ENCODE measurements at places on chromosomes 2 and 18.

- no peak for DNase-seq
Observed at GRCh38 chr2:64937687-64938491, 51.3 kb upstream of the SLC1A4 start.

DNA sequence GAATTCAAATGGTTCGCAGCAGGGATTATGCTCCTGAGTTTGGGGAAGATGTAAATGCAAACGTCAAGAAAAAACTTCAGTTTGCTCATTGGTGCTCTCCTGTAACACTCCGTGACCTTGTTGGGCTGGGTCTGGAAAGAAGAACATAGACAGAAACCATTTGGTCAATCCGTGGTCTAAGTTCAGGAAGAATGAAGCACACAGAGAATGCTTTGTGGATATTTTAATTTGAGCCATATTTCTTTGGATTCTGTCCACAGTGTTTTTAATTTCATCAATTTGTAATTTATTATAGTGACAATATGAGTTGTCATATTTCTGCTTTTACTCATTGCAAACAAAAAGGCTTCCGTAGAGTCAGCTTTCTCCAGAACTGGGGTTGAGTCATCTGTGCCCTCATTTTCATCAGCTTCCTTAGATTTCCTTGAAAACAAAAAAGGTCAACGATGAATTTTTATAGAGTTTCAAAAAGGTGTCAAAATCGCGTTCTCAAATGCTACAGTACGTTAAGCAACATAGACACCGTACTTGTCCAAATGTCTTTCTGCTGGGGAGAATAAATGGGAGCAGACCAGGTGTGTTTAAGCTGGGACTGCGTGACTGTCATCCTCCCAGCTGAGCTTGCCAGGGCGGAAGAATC is 606.4 kb downstream of the RNF144A start:
- DNase-seq: peak; percentile 17

- no peak for DNase-seq
Observed at GRCh38 chr18:2618009-2618408, 37.5 kb upstream of the SMCHD1 start.

GRCh38 chr2:238105506-238106338 is 5.6 kb downstream of the ESPNL start:
- no peak for DNase-seq

DNA sequence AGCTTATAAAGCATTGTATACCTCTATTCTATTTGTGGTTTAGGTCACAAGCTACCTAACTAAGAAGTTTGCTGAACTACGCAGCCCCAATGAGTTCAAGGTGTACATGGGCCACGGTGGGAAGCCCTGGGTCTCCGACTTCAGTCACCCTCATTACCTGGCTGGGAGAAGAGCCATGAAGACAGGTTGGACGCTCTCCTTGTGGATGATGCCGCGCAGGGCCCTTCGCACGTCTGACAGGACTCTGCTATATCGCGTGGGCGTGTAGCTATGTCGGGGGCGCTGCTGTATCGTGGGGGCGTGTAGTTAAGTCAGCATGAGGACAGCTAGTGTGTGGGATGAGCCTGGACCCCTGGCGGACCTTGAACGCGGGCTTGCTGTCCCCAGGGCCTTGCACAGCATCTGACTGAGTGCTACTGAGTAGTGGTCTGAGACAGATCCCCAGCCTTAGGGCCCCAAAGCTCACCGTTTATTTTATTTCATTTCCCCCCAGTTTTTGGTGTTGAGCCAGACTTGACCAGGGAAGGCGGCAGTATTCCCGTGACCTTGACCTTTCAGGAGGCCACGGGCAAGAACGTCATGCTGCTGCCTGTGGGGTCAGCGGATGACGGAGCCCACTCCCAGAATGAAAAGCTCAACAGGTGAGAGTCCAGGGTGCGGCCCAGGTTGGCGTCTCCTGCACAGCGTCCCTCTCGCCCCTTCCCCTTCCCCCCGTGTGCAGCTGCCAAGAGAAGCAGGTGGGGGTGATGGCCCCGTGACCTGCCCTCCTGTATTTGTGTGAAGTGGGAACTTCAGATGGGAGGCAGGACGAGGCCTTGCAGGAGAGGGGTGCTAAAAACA is 15.6 kb upstream of the CNDP1 start:
- DNase-seq: no peak

- no peak for DNase-seq
Observed at GRCh38 chr2:18149660-18150246, 271.3 kb downstream of the KCNS3 start.

DNA sequence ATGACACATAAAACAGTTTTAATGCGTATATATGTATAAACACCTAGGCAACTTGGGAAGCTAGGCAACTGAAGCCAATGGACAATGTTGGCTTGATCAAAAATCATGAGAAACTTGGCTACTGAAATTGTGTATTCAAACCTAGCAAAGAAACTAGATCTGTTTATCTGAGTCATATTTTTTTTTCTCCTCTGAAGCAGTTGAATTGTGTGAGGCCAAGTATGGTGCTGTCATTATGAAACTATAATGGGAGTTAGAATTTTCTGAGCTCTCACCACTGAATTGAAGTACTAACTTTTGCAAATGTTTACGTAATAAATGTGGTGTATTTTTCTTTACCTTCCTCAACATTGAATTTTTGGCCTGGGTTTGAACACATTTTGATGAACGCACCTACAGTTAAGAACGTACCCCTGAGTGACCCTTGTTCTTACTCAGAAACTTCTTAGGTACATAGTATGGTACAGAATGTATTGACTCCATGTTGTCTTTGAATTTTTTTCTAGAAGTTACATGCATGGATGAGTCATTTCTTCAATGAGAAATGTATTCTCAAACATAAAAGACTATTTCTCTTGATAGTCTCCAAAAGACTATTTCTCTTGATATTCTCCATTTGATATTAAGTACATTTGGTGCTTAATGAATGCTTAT is 23.8 kb downstream of the CD28 start:
- no peak for DNase-seq

DNA sequence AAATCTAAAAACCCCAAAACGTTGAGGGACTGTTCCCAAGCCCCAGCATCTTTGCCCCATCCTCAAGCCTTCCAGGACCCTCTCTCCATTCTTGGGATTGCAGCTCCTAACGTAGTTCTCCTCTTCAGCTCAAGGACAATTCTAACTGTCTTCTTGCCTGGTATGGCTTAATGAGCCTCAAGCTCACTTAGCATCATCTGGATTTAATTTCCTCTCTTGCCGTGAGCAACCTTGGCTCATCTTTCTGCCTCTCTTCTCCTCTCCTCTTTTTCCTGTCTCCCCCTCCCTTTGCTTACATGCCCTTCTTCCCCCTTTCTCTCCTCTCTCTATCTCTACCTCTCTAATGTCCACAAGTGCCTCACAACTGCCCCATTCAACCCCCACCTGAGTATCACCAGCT is 44.2 kb downstream of the TACR1 start:
- no peak for DNase-seq

- no peak for DNase-seq
Observed at GRCh38 chr2:76295762-76296161, 585.0 kb upstream of the GCFC2 start.

- no peak for DNase-seq
Observed at GRCh38 chr18:12305930-12306629, 2.0 kb upstream of the TUBB6 start.

DNA sequence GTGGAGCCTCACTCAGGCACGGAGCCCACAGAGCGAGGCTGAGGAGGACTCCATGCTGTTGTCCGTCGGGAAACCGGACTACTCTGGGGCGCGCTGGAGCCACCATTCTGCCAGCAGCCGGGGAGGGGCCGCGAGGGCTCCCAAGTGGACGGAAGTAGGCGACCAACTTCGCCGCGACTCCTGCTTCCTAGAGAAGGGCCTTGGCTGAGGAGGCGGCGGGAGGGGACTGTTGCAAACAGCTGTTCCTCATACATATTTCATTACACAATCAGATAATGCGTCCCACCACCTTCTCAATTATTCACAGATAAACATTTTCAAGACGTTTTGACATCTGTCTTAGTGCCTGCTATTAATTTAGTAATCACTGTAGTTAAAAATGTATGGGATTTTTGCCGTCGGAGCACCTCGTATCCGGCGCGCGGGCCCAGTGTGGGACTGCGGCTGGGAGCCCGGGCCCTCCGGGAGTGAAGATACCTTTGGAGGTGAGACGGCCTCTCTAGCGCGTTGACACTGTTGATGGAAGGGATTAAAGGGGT is 11.7 kb upstream of the SIX3 start:
- no peak for DNase-seq

DNA sequence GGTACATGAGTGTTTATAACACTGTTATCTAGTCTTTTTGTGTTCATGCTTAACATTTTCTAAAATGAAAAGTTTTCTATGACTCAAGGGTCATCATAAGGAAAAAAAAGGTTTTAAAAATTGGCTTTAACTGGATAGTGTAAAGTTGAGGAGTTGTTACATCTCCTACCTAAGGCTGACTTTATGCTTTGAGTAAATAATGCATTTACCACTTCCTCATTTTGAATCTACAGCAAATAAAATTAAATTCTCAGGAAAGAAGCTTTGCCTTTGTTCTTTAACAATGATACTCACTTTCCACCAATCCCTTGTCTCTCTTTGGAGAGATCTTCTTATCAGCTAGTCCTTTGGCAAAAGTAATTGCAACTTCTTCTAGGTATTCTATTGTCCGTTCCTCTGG is 29.7 kb downstream of the HADHA start:
- DNase-seq: no peak

DNA sequence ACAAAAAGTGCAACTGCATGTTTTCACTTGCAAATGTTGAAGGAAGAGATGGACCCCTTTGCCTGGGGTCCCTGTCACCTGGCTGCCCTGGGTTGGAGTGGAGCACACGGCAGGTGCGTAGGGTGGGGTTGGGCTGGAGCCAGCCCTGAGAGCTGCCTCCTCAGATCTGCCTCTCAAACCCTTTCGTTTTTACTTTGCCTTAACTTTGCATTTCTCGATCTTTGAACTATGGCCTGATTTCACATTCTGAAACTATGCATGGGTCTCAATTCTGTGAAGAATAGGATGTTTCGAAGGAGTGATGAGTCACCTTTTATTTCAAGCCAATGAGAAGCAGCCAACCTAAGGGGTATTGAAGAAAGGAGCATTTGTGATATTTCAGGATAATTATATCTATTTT is 132.8 kb downstream of the ACOXL start:
- no peak for DNase-seq

GRCh38 chr2:144451443-144451842 is 68.5 kb downstream of the ZEB2 start:
- no peak for DNase-seq

DNA sequence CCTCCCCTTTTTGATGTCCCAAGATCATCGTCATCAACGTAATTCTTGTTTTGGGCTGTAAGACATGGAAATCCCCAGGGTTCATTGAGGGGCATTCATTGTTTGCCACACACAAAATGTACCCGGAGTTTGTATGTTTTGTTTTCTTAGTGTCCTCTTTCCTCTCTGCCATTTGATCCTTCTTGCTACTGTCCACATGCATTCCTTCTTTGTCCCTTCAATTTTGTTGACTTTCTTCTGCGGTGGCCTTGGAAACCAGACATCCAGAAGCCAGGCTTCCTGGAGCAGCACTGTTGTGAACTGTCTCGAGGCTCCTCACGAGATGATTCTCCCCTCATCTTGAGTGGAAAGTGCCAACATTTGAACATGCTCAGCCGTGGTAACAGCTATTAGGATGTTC is 24.8 kb downstream of the IGFBP2 start:
- DNase-seq: no peak

DNA sequence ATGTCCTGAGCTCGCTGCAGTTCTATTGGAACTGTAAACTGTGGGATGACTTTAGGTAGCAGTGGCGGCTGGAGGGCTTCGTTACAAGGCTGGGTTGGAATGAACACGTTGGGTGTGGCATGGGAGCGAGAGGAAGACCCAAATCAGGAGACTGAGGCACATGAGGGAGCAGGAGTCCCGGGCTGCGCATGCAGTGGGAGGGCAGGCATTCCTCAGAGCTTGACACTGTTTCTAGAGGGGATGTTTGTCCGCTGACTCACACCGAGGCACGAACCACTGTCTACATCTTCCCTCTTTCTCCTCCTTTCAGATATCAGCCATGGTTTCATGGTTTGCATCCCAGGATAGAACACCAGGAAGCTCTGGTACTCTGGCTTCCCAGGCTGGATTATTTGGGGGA is 40.6 kb upstream of the LAMA1 start:
- no peak for DNase-seq

DNA sequence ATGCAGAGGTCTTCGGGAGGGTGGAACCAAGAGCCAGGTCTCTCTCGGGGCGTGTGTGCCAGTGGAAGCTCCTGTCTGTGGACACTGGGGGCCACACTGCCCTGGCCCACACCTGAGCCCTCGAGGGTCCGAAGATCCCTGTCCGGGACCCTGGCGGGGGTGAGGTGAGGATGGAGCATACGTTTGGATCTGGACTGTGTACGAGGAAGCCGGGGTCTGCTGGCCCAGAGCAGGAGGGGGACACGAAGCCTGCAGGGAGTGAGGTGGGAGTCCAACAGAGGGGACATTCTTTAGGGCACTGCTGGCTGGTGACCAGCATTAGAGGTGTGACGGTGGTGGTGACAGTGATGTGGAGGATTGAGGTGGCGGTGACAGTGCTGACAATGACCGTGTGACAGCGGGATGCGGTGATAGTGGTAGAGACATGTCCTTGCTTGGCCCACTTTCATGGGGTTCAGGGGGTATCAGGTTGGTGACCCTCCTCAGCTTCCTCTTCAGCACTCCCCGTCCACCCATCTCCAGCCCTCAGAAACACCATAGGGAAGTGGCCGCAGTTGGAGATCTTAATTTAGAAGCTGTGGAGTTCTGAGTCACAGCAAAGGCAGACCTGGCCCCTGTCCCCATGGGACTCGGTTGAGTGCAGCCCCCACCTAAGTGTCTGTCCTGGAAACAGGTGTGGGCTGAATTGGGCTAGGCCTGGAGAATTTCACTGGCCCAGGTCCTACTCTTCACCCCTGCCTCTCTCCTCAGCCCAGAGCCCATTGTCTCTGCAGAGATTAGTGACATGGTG is 252.0 kb downstream of the DYSF start:
- DNase-seq: no peak
